NCI-H1694 treated with DMSO at 0.1 percent for 48 hours (cell line): ENCODE measurements at places on chromosomes 4 and X.

DNA sequence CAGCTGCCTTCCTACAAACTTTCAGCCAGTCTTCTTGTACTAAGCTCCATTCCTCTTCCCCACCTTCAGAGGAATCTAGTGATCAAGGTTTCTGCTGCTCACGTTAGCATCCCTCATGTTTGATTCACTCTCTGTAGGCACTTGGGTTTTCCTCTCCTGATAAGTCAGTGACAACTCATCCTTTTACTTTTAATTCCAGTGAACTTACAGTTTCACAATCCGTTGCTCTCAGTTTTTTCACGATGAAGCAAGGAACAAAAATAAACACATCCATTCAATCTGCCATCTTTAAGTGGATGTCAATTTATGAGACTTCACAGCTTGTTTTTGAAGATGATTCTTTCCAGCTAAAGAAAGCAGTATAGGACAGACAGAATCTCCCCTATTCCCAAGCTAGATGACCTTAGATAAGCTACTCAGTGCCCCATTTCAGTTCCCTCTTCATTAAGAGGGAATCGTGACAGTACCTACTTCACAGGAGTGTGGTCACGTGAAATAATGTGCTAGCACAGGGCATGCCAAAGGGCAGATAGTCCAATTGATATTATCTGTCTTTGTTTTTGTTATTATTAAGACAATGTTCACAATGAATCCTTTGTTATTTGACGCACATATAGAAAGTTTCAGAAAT lies 234.3 kb downstream of the PALLD start:
- DNase-seq = no peak

DNA sequence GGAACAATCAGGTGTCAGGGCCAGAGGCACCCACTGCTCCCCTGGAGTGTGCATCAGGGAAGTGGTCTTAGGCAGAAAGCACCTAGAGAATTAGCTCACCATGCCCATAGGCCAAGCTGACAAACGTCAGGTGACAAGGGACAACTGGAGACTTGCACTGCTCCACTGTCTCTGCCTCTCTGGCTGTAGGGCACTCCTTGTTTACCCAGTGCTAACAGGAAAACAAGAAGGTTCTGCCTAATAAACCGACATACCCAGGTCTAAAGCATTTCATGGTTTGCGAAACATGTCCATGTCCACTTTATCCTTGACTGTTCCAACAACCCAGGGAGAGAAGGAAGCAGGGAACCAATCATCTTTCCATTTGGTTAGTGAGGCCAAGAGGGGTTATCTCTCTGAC lies 92.5 kb upstream of the MAMLD1 start:
- DNase-seq = no peak

DNA sequence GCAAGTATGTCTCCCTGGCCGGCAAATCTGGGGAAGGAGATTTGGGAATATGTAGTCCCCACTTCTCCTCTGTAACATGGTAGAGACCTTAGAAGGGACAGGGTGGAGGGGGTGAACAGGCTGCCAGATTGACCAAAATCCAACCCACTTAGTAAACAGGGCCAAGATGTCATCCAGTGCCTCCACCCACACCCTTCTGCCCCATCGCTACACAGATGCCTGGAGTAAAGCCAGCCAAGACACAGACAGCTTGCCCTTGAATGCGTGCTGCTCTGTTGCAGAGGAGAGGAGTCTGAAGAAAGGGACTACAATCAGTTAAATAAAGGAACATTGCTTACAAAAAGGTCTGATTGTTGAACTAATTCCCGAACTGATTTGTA lies 160.1 kb upstream of the LDB2 start:
- DNase-seq = no peak

DNA sequence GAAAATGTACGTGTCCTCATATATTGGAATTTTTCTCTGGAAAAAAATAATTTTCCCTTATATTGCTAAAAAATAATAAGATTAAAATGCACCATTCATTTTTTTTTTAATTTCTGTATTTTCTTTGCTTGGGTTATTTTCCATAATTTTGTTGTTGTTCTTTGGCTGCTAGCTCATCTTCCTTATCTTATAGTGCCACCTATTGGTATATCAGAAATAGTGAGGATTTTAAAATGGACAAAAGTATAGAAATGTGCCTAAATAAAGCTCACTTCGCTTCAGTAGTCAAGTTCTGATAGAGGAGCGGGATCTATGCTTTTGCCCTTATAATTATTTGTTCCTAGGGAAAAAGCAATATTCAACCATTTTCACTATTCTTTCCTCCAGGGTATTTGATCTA lies 134.8 kb downstream of the NAP1L3 start:
- DNase-seq = peak; percentile 47

DNA sequence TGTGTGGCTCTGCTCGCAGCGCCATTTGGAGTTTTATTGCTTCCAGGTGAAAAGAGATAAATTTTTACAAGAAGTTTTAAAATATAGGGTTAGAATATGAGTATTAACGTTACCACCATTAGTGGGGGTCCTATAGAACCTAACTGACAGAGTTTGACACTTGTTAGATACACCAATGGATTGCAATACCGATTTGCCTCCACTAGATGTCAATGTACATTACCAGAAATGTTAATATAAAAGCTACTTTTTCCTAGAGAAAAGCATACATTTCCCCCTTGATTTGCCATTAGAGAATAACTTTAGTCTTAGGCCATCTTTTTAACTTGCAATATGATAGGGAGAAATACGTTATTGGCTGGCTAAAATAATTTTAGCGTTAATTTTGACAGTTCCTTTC lies 108.4 kb downstream of the LINC00632 start:
- DNase-seq = peak; percentile 2

- no peak for DNase-seq
Measured at GRCh38 chrX:95728446-95728845, 956.2 kb upstream of the DIAPH2 start.

GRCh38 chr4:156999175-156999517 lies 27.5 kb upstream of the PDGFC start:
- no peak for DNase-seq

GRCh38 chr4:95998311-95998710 lies 158.4 kb downstream of the PDHA2 start:
- DNase-seq = no peak

GRCh38 chrX:153948002-153948466 lies 3.6 kb upstream of the RENBP start:
- no peak for DNase-seq

GRCh38 chrX:38929966-38930421 lies 128.7 kb downstream of the MID1IP1 start:
- DNase-seq = peak; percentile 1

DNA sequence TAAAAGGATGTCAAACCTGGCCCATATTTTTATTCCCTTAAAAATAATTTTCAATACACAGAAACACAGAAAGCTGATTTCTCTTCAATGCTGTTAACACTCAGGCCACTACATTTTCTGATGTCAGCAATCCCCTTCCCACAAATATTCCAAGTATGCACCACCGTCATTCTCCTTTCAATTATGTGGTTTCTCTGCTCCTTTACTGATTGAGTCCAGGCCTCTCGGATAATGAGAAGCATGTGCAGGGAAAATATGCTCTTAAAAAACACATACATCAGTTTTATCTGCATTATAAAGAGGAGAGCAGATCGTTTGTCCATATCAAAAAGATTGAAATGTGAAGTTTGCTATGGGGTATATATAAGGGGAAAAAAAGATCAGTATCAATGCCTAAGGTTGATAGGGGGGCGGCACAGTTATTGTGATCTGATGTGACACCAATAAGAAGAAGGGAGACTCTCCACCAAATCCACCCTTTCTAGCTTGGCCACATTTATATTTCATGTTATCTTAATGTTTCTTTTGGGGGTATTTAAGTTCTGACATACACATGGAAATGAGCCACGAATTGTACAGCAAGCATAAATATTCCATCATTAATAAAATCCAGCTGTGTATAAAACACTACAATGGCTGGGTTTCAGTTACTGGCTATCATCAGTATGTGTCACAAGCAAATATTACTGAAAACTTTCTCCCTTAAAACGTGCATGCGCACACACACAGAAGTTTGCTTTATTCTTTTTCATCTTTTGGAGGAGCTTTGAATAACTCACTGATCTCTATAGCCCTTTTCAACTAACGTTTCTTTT lies 6.4 kb downstream of the AMOT start:
- DNase-seq = no peak

DNA sequence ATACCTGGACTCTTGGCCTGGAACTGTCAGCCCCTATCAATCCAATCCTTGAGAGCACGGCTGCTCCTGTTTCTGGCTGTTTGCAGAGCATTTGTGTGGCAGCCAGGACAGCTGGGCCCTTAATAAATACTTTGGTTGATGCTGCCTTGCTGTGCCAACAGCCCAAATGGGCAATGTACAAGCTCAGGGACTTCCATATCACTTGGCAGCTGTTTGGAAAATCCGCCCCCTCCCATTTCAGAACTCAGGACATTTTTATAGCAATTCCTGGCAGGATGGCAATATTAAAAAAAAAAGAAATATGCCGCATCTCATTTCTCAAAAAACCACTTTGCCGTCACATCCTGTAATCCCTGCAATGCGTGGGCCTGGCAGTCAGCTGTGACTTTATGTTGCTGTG lies 218.9 kb downstream of the HS3ST1 start:
- DNase-seq = peak; percentile 44

- no peak for DNase-seq
Measured at GRCh38 chrX:152725409-152725808, 8.1 kb downstream of the CSAG1 start.
